ENCODE measurements at places on chromosomes 7 and 10. TPM values are rescaled to one million over a fixed set of nuclear protein-coding genes. Genes with fewer than 3 reads are reported as not detected.

The ASIC3 gene
- 2.6 TPM for total RNA-seq

The KLF6 gene
- 129 TPM for total RNA-seq

The TMEM213 gene
- total RNA-seq = not detected

The DGKI gene
- total RNA-seq = 2.9 TPM

The CYP26C1 gene
- total RNA-seq = not detected

The CCDC7 gene
- 17.5 TPM for total RNA-seq

The GATA3 gene
- not detected for total RNA-seq

The EXOC4 gene
- 64.0 TPM for total RNA-seq

The EIF4H gene
- total RNA-seq = 351 TPM

The HDAC9 gene
- total RNA-seq = 98.0 TPM

The C10orf53 gene
- total RNA-seq = not detected

The ERVW-1 gene
- total RNA-seq = not detected

The TRIL gene
- 7.9 TPM for total RNA-seq

The CALCR gene
- not detected for total RNA-seq

The RBM20 gene
- total RNA-seq = 5.3 TPM

The MBL2 gene
- 0.06 TPM for total RNA-seq

The NKX1-2 gene
- total RNA-seq = not detected

The VWDE gene
- total RNA-seq = not detected

The TAS2R41 gene
- not detected for total RNA-seq

The IGFBP3 gene
- 127 TPM for total RNA-seq

The SH3PXD2A gene
- 30.5 TPM for total RNA-seq

The H2AZ2 gene
- total RNA-seq = 204 TPM

The IL6 gene
- 4.9 TPM for total RNA-seq

The PAPOLB gene
- 0.42 TPM for total RNA-seq

The TMEM248 gene
- total RNA-seq = 87.6 TPM

The NYAP1 gene
- 1.7 TPM for total RNA-seq

The DNTT gene
- not detected for total RNA-seq

The ZP3 gene
- total RNA-seq = 0.46 TPM

The CELF2 gene
- 128 TPM for total RNA-seq

The MRLN gene
- not detected for total RNA-seq

The CDC14C gene
- total RNA-seq = not detected

The THSD7A gene
- 2.8 TPM for total RNA-seq

The HMX2 gene
- not detected for total RNA-seq

The MUC12 gene
- total RNA-seq = not detected

The TUBB8 gene
- not detected for total RNA-seq

The LIPF gene
- not detected for total RNA-seq

The NUTM2D gene
- 2.5 TPM for total RNA-seq

The CASTOR2 gene
- total RNA-seq = 10.8 TPM

The CDNF gene
- total RNA-seq = 0.45 TPM

The NPC1L1 gene
- not detected for total RNA-seq

The SPDYE16 gene
- not detected for total RNA-seq

The AS3MT gene
- total RNA-seq = 9.3 TPM

The TFR2 gene
- not detected for total RNA-seq

The KLF14 gene
- total RNA-seq = 0.26 TPM

The GRID2IP gene
- total RNA-seq = not detected

The DYDC2 gene
- total RNA-seq = not detected

The TRIM74 gene
- total RNA-seq = 1.2 TPM

The ATRNL1 gene
- total RNA-seq = 15.1 TPM

The ZNF786 gene
- 5.0 TPM for total RNA-seq

The PKD2L1 gene
- not detected for total RNA-seq

The RPEL1 gene
- not detected for total RNA-seq

The ASB15 gene
- not detected for total RNA-seq

The SLIT1 gene
- 0.13 TPM for total RNA-seq
